ENCODE measurements at places on chromosomes 7 and 10.

DNA sequence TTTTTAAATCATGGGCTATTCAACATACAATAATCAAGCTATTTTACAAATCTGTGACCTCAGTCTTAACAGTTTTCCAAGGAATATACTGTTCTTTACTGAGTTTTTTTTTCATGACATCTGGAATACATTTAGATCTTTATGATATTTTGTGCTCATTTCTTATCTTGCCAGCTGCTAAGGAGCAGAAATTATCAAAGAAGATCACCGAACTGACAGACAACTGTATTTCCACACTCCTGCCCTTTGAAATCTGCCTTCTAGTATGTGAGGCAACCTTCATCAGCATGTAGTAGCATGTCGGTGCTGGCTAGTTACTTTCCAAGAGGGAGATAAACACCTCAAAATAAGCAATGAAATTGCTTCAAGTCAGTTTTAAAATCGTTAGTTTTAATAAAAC, 66.4 kb downstream of the NHLRC2 start:
- no peak for DNase-seq

- no peak for DNase-seq
These were observed 81.1 kb upstream of the GTF2IRD1 start for GRCh38 chr7:74372511-74373111.

GRCh38 chr10:51960494-51960895, 261.1 kb upstream of the CSTF2T start:
- peak; percentile 9 for DNase-seq

- DNase-seq = no peak
These were observed 56.6 kb downstream of the GSDME start for GRCh38 chr7:24700521-24701260.

GRCh38 chr7:117715784-117716445, 157.3 kb downstream of the CTTNBP2 start:
- peak; percentile 3 for DNase-seq

DNA sequence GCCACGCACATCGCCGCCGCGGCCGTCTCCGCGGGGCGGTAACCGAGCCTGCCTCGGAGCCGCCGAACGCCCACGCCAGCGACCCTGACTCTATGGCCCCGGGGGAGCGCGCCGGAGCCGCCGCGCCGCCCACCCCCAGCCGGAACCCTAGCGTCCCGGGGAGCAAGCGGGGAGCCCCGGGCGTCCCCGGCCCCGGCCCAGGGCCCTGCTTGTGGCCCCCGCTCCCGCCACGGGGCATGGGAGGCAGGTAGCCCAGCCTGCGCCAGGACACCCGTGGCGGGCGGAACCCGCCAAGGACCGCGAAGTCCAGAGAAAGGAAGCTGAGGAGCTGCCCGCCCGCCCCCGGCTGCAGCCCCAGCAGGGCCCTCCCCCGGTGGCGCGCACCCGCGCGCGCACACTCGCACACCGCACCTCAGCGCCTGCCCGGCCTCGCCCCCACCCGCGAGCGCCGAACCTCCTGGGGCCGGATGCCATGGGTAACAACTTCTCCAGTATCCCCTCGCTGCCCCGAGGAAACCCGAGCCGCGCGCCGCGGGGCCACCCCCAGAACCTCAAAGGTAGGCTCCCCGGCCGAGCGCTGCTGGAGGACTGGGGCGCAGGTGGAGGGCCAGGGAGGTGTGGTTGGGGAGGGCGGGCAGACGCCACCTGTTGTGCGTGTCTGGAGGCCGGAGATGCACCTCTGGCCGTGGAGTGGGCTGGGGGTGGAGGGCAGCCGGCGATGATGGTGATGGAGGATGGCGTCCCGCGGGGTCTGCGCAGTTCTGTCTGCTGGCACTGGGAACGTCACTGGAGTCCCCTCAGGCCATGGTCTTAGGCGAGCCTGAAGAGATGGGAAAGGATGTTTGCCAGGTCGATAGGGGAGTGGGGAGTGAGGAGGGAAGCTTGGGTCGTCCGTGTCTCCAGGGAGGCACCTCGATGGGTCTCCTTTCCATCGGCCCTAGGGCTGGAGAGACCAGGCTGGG, 692 bp downstream of the NEURL1 start:
- no peak for DNase-seq

DNA sequence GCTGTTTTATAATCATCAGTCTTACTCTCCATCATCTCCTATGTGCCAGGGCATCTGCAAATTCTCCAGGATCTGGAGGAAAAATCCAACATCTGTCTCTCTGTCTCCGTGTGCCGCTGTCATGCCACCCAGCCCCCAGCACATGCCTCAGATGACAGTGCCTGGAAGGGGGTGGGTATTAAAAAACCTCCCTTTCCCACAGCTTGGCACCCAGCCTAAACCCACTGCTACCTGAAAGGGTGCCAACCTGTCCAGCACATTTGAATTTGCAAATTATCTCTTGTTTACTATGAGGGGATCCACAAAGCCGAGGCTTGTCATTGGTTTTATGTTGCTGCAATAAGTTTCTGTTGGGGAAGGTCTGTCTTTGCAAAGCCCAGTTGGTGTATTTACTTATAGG, 73.1 kb downstream of the EMX2 start:
- no peak for DNase-seq

DNA sequence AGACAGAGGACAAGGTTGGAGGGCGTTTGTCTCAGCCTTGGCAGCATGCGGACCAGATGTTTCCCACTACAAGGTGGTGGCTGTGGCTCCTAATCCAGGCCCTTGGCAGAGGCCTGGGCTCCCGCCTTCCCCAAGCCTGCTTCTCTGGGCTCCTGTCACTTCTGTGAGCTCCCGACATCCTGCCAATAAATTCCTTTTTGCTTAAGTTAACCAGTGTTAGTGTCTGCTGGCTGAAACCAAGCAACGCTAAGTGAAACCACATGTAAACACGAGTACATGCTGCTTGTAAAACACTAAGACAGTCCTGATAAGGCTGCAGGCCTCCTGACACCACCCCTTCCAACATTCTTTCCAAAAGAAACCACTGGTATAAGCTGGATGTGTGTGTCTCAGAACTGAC, 263.6 kb upstream of the ZMIZ1 start:
- DNase-seq = no peak

DNA sequence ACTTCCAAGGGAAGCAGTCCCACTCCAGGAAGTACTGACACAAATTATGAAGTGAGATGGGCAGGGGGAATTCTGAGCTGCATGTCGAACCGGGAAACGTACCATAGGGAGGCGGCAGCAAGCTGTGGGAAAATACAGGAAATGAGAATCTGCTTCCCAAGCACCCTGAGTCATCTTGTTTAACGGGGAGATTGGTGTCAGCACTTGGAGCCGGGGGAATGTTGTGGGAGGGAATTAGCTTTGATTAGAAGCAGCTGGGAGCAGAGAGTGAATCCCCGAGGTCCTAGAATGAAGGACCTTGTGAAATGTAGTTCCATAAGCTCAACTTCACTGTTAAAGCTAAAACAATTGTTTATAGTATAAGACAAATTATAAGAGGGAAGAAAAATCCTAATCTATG, 141.4 kb upstream of the PRKCQ start:
- no peak for DNase-seq

Data from inflammatory macrophage treated with lipopolysaccharide for 1 hour (primary cell).